Cortex of kidney (tissue), 1 donor: ENCODE measurements at places on chromosomes 3 and 15.

DNA sequence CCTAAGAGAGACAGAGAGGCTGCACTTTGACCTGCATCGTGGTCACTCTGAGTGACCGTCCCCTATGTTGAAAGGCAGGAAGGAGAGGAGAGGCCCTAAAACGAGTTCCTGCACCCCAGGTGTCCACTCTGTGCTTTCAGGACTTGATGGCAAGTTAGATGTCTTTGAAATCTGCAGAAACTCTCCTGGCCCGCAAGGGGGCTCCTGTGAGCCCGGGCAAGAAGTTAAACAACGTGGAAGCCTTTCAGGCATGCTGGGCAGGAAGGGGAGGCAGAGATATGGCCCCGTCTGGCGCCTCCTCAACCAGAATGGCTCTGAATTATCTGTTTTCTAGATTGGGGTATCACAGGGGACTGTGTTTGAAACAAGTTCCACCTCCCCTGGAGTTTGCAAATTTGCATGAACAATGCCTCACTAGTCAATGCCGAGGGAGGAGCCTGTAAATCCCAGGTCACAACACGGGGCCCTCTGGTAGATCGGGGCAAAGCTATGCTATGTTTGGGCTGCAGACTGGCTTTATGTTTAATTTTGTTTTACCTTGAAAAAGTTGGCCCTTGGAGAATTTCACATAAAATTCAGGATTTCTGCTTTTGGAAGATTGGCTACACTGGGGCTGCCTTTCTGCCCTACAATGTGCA, 9.8 kb downstream of the CTXND1 start:
- no peak for DNase-seq

DNA sequence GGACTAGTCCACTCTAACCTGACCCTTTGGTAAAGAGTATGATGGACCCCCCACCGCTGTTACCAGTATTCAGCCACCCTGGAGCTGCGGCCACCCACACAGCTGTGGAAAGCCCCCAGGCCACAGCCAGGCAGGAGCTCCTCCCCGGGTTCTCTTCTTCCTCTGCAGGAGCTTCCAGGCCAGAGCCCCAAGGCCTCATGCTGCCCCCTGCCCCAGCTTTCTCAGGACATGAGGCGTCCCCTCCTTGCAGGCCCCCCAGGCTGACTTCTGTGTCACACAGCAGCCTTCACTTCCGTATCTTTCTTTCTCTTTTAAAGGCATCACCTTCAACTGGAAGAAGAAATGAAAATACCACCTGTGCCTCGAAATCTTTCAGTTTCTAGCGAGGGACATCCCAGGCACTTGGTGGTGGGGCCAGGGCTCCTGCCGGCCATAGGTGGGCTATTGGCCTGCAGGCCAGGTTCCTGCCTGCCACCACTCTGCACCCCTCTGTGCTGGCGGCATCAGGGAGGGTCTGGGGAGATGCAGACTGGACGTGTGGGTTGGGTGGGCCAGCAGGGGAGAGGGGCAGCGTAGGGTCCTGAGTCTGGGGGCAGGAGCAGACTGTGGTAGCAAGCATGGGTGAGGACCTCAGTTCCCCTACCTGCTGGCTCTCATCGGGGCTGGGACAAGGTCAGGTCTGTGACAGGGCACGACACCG, 19.9 kb downstream of the KLF13 start:
- no peak for DNase-seq

GRCh38 chr3:12866836-12867235, 25.5 kb upstream of the RPL32 start:
- no peak for DNase-seq

DNA sequence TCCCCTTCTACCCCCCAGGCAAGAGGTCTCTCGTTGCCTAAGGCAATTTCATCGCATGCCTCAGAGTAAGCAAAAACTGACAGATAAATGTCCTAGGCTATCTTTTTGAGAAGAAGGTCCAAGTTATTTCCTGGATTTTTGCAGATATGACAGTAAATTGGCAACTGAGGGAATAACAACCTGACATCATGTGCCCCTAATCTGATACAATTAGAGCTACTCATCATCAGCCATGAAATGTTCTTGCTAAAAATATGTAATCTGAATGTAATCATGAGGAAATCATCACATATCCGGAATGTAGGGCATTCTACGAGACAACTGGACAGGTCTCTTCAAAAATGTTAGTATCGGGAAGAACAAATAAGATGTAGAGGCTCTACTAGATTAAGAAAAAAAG, 44.1 kb downstream of the TNIK start:
- no peak for DNase-seq

DNA sequence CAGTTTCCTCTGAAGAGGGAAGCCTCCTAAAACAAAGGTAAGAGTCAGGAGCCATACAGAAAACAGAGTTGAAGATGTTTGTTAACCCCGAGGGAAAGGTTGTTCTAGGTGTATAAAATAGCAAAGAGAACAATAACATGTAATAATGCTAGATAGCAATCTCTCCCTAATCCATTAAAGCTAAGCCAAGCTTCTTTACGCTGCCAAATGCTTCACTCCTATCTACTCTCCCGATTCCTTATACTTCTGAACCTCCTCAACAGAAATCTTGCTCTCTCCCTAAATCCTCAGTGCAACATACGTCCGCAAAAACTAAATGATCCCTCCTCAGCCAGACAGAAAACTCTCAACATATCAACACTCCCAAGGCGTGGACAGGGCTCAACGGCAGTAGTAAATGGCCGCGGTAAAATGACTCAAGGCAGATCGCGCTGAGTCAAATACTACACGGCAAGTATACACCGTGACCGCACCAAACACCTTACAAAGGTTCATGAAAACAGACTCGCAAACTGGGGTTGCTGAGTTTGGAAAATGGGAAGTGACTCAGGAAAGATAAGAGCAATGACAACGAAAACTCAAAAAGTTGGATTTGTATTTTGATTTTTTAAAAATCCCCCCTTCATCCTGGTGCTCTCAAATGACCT, 682 bp downstream of the CLDND1 start:
- no peak for DNase-seq

DNA sequence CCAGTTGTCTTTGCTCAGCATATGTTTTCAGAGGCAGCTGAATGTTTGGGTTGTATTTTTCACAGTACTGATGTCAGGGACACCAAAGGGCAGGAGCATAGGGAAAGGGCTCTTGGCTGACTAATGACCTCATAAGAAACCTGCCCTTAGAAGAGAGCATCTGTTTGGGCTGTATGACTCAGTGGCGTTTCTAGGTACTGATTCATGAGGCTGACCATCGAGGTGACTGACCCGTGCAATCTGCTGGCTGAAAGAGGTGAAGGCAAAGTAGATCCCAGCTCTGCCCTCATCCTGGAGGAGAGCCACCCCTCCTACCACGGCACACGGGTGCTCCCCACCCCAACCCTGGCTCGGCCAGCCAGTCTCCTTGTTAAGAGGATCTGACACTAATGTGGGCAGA, 8.3 kb downstream of the LMCD1 start:
- DNase-seq: no peak

- no peak for DNase-seq
Observed at GRCh38 chr3:48716508-48716981, 476 bp downstream of the IP6K2 start.

GRCh38 chr15:58705105-58705504, 44.4 kb downstream of the ADAM10 start:
- no peak for DNase-seq

DNA sequence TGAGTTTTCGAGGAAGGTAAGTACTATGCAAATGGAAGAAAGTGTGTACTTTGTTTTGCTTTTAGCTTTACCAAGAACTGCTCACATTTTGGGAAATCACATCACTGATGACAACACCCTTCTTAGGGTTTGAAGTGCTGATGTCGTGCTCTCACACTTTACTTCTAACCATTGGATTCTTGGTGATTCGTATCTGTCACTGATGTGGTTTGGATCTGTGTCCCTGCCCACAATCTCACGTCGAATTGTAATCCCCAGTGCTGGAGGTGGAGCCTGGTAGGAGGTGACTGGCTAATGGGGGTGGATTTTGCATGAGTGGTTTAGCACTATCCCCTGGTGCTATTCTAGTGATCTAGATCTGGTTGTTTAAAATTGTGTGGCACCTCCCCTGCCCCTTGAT, 75.4 kb upstream of the RGMA start:
- DNase-seq: no peak

DNA sequence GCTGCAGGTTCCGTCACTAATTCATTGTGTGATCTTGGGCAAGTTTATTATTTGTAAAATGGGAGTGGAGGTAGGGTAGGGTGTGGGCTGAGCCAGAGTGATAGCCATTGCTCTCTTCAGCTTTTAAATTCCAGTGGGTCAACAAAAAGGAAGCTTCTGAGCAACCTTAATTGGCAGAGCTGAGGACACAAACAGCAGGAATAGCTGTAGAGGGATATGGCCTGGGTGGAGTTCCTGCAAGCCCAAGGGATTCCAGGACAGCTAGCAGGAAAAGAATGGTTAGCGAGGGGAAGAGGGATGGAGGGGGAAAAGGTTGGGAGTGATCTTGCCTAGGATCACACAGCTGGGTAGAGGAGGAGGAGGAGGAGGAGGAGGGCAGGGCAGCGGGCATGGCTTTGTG, 11.4 kb downstream of the CCK start:
- no peak for DNase-seq

GRCh38 chr3:149933858-149934257, 36.8 kb downstream of the PFN2 start:
- no peak for DNase-seq
